ENCODE measurements at places on chromosomes 5 and 9. TPM values are rescaled to one million over a fixed set of nuclear protein-coding genes. Genes with fewer than 3 reads are reported as not detected.

Gene MARCOL
- not detected for total RNA-seq

Gene NSUN2
- 37.1 TPM for total RNA-seq

Gene PDZD2
- 2.7 TPM for total RNA-seq

Gene SAXO1
- total RNA-seq, result 0.03 TPM

Gene FAM153A
- total RNA-seq, result 11.3 TPM

Gene SLC2A8
- total RNA-seq, result 25.0 TPM

Gene OR1J2
- not detected for total RNA-seq

Gene KLF9
- total RNA-seq, result 40.9 TPM

DNA sequence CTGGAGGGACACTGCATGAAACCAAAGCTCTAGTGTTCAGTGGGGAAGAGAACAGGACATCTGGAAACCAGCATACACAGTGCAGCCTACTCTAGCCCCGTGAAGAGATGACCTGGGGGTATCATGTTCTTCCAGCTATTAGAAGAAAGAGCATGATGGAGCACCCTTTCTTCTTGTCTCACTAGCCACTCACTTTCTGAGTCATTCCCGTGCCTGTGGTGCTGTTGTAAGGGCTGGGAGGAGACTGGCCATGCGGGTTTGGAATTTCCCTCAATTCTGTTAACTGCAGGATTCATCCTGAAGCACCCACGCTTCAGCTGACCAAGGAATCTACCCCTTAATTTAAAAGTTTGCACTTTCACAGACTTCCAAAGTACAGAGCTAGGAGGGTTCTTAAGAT is 137.0 kb downstream of the COL23A1 start:
- DNase-seq, result no peak

GRCh38 chr9:91419222-91420191 is 4.1 kb downstream of the NFIL3 start:
- DNase-seq, result peak; percentile 61

DNA sequence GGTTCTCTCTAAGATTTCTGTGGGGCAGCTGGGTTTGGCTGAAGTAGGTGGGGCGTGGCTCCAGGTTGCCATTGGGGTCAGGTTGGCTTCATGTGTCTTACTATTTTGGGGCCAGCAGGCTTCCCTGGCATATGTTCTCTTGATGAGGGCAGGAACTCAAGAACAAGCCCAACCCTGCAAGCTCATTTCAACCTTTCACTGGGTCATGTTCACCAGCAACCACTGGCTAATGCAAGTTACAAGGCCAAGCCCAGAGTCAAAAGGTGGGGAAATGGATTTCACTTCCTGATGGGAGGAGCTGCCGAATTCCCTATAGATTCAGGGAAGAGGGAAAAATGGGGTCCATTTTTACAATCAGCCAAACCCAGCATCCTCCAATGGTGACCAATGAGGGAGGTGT is 34.0 kb upstream of the HAND1 start:
- DNase-seq, result no peak

DNA sequence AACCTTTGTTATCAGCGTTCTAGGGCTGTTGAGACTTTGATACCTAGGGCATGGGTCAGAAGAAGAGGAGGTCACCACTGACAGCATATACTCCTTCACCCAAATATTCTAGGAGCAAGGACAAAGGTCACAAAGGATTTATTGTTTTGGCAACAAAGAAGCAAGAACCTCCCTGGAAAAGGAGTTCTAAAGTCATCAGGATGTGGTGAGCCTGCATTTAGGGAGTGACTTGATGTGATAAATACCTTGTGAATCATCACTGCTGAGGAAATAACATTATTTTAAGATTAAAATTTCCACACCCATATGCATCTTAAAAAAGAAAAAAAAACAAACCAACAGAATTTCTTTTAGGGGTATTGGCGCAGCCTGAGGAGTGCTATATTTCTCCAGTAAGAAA is 13.9 kb downstream of the IFNA1 start:
- DNase-seq, result no peak

DNA sequence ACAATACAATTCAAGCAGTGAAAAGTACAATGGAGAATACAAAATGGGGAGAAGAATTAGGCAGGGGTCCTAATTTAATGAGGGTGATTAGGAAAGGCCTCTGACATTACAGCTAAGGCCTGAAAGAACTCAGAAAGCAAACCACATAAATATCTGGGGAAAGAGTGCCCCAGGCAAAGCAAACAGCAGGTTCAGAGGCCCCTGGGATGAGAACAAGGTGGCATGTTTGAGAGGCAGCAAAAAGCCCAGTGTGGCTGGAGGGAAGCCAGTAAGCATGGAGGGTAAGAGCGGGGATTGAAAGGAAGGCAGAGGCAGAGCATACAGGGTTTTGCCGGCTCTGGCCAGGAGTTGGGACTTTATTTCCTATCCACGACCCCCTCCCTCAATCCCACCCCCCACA is 33.4 kb upstream of the VDAC1 start:
- no peak for DNase-seq

GRCh38 chr5:53261245-53261644 is 151.7 kb upstream of the MOCS2 start:
- no peak for DNase-seq

DNA sequence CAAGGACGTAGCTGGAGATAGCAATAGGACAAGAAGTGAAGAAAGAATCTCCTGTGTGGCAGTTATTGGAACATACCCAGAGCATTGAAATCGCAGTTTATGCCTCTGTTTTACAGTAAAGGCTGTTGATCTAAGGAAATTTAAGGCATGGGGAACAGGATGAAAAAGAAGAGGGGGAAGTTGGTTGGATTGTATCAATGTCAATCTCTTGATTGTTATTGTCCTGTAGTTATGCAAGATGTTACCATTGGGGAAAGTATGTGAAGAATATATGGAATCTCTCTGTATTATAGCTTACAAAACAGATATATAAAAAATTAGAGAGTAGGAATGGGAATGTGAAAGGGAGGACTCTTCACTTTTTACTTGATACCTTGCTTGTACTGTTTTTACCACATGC is 195.6 kb upstream of the NREP start:
- no peak for DNase-seq

DNA sequence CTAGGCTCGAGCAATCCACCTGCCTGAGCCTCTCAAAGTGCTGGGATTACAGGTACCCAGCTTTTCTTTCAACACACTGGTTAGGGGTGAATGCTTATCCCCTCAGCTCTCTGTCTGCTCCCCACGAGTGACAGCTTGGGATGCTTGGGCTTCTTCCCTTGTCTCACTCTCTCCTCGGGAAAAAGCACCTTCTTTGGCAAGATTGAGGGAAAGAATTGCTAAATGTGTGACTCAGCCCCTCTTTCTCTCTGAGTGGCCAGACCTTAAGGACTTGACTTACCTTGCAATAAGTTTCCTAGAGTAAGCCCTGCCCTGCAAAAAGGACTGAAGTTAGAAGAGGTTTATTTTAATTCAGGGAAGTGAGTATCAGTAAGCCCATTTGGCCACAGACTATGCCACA is 68.1 kb upstream of the ERBIN start:
- DNase-seq, result no peak

- no peak for DNase-seq
Measured at GRCh38 chr5:102890133-102890532, 135.0 kb downstream of the PAM start.

DNA sequence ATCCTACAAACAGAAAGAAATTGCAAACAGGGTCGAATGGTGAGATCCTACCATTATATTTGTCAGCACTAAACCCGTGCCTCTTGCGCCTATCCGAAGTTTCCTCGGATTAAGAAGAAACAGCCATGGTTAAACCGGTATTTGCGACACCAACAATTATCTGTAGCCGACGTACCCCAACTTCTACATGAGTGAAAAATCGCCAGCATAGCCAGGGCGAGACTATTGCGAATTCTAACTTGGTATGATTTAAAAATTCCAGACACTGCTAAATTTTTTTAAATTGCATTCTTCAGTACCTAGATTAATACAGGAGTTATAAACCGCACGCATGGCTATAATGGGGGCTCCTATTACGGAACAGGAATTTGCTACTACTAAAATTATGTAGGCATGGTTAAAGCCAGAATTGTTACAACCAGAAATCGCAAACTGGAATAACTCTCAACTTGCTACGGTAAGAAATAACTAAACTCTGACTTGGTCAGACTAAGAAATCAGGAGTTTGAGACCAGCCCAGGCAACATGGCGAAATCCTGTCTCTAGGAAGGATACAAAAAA is 25.3 kb upstream of the ANXA2R start:
- no peak for DNase-seq

- DNase-seq, result no peak
Measured at GRCh38 chr5:1152156-1152555, 40.3 kb upstream of the SLC12A7 start.

- DNase-seq, result no peak
Measured at GRCh38 chr9:137619240-137620047, 639 bp downstream of the EHMT1 start.

- DNase-seq, result no peak
Measured at GRCh38 chr5:2891781-2892180, 140.3 kb upstream of the IRX2 start.

- no peak for DNase-seq
Measured at GRCh38 chr9:81237565-81238231, 451.6 kb downstream of the TLE1 start.

GRCh38 chr9:89891221-89891590 is 286.4 kb downstream of the GADD45G start:
- no peak for DNase-seq

DNA sequence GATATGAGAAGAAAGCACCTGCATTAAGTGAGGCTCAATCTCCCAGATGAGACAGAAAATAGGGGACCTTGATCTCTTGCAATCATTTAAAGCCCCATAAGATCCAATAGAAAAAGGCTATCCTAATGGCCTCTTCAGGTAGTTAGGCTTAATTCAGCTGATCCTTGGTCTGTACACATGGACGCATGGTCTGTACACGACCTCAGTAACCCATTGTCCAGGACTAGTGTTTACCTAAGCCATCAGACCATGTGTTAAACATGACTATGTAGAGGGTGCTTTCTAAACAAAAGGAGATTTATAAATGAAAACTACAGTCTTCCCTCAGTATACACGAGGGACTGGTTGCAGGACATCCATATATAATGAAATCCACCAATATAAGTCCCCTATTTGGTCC is 7.5 kb downstream of the MARCHF3 start:
- DNase-seq, result no peak

DNA sequence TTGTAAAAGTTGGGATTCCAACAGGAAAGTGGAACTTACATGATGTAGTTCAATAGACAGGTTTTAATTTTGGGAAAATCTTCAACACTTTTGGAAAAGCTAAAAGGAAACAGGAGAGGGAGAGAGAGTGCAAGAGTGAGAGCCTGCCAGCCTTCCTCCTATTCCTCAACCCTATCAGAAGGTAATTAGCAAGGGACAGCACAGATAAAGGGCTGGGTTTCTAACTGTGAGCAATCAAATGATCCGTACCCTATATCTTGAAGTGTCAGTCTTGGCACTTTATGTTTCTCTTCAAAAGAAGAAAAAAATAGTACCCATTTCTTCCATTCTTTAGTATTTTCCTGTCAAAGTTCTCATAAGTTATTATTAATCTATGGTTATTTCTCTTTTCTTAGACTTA is 79.4 kb downstream of the FER start:
- no peak for DNase-seq

GRCh38 chr9:16553869-16554540 is 316.5 kb downstream of the BNC2 start:
- DNase-seq, result no peak

DNA sequence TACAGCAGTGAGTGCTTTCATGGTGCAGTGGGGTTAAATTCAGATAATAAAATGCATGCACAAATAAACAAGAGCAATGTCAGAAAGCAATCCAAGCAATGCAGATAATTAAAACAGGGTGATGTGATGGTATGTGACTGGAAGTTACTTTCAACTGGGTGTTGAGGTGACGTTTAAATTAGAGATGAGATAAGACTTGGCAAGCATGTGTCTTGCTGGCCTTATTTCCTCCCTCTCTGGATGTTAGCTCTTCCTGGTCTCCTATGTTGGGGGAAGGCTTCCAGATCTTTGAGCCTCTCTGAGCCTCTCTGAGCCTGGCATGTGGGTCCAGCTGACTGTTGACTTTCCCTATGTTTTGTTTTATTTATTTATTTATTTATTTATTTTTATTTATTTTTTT is 54.4 kb downstream of the DOCK2 start:
- DNase-seq, result no peak

- DNase-seq, result peak; percentile 33
Measured at GRCh38 chr5:176647843-176648473, 674 bp downstream of the TSPAN17 start.

- DNase-seq, result no peak
Measured at GRCh38 chr9:38309324-38310195, 82.9 kb upstream of the ALDH1B1 start.

GRCh38 chr5:56607074-56607473 is 208.3 kb upstream of the MAP3K1 start:
- DNase-seq, result no peak

DNA sequence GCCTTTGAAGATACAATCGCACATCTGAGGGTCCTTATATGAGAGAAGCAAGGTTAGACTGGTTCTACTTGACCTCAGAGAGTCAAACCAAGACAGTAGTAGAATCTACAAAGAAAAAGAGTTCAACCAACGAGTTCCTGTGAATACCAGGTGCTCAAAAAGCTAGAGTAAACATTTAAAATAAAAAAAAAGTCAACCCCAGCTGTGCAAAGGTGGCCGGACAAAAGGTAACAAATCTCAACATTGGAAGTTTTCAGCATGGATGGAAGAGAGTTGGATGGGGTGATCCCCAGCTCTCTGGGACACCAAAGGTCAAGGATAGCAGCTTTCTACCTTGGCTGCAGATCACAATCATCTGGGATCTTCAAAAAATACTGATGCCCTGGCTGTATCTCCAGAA is 14.4 kb downstream of the SHB start:
- DNase-seq, result no peak

- no peak for DNase-seq
Measured at GRCh38 chr9:107613321-107613720, 123.8 kb upstream of the KLF4 start.

- no peak for DNase-seq
Measured at GRCh38 chr9:133370685-133371084, 5.2 kb downstream of the SURF4 start.
